ENCODE measurements at places on chromosomes 3 and 15.

DNA sequence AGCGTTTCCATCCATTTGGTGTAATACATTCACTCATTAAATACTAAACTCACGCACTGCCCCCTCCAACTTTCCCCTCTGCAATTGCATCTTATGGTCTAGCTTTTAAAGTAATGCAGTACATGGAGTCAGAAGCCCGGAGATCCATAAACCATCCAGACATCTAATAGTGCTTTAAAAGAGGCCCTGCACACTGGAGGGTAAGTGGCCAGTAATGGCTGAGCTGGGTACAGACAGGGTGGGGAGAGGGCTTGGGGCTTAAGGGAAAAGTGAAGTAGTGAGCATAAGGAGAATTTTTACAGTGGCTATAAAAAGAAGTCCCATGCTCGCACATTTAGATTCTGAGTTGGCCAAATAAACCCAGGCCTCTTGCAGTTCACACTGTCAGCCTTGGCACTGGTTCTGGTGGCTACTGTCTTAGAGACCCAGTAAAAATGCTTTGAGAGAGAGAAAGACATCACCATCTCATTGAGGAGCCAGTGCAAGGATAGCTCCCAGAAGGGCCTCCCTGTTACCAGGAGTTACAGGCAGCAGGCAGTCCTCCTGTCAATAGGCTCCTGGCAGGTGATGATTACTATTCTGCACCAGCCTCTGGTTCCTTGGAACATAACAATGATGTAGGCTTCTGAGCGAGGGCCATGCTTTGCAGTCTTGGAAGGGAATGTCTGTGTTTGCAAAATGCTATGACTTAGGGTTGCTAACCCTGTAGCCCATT lies 112.6 kb upstream of the NEO1 start:
- DNase-seq, result no peak

DNA sequence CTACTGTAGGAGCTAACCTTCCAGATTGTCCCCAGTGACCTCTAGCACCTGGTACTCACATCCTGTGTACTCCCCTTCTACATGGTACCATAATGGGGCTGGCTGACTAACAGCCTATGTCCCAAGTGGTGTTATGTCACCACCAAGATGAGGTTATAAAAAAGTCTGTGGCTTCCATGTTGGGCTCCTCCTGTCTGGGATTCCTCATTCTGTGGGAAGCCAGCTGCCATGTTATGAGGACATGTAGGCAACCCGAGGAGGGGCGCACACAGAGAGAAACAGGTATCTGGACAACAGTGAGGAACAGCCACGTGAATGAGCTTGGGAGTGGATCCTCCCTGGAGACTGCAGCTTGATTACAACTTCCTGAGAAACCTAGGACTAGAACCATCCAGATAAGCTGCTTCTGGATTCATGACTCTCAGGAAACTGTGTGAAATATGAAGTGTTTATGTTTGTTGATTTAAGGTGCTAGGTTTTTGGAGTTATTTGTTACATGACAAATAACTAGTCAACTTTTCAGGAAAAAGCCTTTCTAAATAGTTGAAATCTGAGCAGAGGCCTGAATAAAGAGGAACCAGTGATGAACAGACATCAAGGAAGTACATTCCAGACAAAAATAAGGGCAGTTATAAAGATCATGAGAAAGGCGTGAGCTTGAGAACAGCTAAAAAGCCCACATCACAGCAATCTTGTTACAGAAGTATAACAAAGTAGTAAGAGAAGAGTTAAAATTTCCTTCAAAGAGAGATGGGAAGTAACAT lies 21.7 kb downstream of the GOLIM4 start:
- DNase-seq, result no peak

- DNase-seq, result no peak
These were observed 135.2 kb upstream of the GADL1 start for GRCh38 chr3:31029706-31030105.

DNA sequence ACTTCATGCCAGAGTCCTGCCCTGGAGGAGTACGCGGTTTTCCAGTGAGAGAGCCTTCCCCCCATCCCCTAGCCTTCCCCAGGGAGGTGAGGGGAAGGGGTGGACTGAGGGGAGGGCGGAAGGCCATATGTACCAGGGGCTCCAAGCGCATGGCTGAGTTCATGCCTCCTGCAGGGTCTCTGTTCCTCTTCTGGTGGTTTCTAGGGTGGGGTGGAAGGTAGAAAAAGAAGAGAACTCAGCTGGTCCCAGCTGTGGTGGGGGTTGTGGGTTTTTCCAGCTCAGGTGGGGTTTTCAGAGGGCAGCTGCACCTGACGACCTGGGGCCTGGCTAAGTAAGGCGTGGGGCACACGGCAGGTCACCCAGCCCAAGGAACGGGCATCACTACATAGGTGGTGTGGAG lies 10.7 kb upstream of the IQSEC1 start:
- DNase-seq, result no peak

DNA sequence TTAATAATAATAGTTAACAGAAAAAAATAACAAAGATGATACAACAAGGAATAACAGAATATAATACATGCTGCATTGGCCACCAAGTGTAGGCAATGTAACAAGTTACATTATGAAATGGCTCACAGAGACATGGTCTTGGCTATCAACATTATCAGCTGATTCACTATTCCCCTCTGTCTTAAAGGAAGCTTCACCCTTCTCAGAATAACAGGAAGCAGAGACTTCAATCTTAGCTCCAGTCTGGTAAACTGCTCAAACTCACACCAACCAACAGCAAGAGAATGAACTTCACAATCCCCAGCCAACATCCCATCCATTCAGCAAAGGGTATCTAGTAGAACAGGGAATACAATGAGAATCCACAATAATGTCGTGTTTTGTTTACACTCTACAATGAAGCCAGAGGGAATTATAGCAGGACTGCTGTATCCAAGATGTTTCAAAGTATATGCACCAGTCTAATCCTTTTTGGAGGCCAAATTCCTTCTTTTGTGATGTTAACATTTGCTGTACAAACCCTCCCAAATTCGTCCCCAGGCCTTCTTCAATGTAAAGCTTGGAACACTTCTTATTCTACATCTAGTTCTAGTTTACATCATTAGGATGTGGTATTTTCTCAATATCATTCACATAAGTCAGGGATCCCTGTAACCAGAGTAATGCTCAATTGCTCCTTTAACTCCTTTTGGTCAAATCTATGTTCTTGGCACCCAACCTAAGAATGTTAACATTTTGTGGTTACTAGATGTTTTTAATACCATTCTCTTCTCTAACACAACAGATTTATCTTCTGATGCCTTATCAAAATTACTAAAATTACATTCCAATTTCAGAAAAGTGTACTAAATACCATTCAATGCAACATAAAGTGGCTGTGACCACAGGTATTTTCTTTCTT lies 52.4 kb upstream of the CMSS1 start:
- DNase-seq, result no peak

GRCh38 chr3:119205209-119205608 lies 31.8 kb downstream of the UPK1B start:
- no peak for DNase-seq

GRCh38 chr3:13078163-13078905 lies 5.1 kb upstream of the IQSEC1 start:
- no peak for DNase-seq

DNA sequence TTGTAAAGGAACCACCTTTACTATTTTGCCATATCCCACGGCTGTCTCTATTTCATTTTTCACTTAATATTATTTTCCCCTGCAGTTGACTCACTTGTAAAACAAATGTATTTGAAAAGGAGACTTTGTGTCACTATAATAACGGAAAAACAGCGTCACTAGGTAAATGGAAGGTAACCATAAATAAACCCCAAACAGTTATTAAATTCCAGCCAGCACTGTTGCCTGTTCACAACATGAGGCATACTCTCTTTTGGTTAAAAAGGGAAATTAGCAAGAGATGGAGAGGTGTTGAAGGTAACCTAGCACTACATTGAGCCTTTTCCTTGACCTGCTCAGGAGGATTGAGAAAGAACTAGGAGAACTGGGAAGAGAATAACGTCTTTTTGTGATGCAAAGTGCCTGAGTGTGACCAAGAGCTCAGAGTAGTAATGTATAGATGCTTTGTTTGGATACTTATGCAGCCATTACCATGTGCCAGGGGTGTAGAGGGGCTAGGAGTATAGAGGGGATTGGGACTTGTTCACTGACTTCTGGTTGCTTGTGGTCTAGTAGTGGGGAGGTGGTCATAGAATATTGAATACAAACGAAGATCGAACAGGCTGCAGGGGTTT lies 19.6 kb downstream of the FLNB start:
- no peak for DNase-seq

GRCh38 chr3:70824773-70825172 lies 512.3 kb upstream of the MDFIC2 start:
- no peak for DNase-seq

- DNase-seq, result no peak
These were observed 132.9 kb downstream of the KCNMB2 start for GRCh38 chr3:178669022-178669601.

GRCh38 chr3:114622001-114622400 lies 328.2 kb downstream of the TIGIT start:
- no peak for DNase-seq

DNA sequence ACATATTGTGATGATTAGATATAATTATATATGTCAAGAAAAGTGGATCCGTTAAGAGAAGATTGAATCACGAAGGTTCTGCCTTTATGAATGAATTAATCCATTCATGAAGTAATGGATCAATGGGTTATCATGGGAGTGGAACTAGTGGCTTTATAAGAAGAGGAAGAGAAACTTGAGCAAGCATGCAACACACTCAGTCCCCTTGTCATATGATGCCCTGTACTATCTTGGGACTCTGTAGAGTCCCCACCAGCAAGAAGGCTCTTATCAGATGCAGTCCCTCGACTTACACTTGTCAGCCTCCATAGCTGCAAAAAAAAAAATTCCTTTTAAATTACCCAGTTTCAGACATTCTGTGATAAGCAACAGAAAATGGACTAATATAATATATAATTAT lies 301.9 kb downstream of the RAP2B start:
- no peak for DNase-seq

GRCh38 chr3:40258555-40258954 lies 51.0 kb upstream of the EIF1B start:
- DNase-seq, result no peak

DNA sequence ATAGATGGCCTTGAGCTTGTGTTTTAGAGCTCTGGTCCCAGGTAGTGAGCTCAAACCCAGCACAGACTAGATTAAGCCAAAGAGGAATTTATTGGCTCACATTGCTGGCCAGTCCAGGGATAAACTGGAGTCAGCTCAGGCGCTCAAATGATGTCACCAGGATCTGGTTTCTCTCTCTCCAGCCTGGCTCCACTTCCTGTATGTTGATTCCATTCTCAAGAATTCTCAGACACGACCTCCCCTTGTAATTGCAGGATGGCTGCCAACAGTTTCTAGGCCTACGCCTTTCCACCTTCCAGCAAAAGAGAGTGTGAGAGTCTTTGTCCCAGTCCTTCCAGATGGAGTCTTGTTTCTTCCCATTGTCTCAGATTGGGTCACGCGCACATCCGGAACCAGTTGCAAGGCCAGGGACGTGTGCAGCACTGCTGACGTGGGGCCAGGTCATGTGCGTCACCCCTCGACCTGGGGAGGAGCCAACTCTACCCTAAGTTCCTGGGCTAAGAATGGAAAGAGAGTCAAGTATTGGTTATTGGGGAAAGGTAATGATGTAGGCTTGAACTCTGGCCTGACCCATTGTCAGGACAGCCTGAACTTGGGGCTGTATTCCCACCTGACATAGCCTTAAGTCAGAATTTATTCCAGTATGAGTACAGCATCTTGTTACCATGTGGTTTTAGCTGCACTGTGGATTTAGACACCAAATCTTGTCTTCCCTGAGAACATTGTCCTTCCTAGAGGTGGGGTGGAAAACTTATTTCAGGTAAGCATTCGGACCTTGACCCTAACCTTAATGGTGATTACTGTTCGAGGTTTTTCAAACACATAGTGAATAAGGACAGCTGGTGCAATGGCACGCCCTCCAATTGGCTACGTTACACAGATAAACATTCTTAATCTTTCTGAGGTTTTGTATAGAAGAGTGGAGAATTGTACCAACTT lies 31.6 kb downstream of the CACNA1D start:
- no peak for DNase-seq

- no peak for DNase-seq
These were observed 153.4 kb downstream of the OTOL1 start for GRCh38 chr3:161649900-161650484.

DNA sequence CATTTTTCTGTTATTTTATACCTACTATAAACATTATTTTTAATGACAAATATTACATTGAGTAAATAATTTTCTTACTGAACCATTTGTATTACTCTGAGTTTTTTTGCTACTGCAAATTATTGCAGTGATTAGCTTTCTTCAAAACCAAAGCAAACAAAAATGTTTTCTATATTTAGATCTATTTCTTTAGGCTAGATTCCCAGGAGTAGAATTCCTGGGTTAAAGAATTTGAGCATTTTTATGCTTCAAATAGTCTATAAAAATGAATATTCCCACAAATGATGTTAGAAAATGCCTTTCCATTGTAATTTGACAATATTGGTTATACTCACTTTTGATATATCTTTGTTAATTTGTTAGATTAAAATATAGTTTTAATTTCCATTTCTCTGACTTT lies 76.8 kb downstream of the LEKR1 start:
- no peak for DNase-seq
